ENCODE measurements at places on chromosomes 13 and 19.

GRCh38 chr13:28659621-28659970, 666 bp downstream of the POMP start:
- DNase-seq, result peak; percentile 36

DNA sequence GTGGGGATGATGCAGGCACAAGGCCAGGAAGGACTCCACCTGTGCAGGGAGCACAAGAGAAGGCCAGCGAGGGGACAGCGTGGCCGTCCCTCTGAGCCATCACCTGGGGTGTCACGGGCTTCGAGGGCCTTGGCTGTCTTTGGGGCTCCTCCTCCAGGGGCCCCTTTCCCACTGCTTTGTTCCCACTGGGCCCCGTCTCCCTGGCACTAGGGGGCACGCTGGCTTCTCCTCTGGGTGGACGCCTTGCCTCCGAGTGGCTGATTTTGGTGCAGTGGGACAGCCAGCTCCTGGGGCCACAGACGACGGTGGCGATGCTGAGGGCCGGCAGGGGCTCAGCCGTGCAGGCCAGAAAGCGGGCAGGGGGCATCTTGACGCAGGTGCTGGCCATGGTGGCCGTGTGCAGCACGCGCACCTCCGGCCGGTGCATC, 43.2 kb upstream of the GRTP1 start:
- no peak for DNase-seq

GRCh38 chr13:112205990-112206389, 139.0 kb downstream of the SOX1 start:
- no peak for DNase-seq

DNA sequence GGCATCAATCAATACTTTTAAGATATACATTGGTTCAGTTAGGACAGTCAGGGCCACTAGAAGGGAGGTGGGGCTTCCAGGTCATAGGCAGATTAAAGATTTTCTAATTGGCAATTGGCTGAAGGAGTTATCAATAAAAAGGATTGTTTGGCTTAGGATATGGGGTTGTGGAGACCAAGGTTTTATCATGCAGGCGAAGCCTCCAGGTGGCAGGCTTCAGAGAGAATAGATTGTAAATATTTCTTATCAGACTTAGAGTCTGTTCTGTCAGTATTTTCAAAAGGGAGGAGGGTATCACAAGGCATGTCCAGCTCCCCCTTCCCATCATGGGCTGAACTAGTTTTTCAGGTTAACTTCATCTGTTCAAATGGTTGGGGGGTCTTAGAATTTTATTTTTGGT, 77.4 kb upstream of the FARP1 start:
- DNase-seq, result no peak

- DNase-seq, result no peak
These were observed 113.6 kb downstream of the ATP11A start for GRCh38 chr13:112803422-112803821.

DNA sequence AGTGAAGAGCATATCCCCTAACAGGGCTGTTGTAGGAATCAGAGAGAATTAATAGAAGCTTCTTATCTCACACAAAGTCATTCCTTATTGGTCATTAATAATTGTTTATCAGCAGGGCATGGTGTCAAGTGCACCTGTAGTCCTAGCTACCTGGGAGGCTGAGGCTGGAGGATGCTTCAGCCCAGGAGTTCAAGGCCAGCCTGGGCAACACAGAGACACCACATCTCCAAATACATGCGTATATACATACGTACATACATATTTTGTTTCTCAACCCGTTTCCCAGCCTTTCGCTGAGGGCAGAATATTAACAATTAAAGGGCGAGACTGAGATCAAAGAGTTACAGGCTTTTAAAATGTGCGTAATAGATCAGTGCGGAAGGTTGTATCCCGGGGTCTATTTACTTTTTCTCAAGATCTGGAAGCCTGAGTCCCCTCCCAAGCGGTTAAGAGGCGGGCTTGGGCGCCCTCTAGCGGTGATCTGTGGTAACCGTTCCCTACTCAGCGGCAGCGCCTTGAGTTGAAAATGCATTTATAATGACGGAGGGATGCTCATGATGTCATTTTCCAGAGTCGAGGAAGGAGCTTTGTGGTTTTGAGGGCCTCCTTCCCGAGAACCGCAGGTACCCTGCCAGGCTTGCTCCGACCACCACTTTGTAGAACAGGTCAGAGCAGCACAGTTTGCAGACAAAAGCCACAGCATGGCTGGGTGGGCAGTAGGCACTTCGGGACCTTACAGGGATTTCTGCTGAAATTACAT, 169.6 kb upstream of the GPR12 start:
- peak; percentile 65 for DNase-seq

DNA sequence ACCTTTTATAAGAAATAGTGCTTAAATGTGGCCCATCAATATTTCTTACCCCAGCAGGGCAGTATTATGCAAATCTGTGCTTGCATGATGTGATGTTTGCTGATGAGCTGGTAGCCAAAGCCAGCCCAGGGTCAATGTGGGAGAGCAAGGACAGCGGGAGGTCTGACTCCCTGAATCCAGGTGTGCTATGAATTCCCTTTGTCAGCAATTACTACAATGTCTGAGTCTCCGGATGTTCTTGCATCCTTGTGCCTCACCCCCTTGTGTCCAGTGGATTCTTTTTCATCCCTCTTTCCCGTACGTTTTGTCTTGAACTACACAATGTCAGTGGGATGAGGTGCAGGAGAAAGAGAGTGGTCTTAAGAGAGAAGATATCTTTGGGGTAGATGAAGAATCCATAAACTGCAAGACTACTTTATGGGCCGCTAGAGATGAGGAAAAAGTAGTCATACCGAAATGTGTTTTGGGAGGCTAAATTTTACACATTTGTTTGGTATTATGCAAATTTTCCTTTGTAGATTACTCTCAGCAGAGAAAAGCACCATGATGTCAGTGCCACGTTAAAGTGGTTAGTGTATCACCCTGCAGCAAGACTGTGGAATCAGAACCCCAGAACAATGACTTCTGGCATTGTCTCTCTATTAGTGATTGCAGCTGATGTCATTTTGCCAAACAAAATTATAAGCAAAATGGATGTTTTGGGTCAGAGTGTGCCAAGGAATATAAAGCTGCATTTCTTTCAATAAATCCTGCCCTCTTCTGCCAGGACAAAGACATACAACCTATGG, 53.5 kb upstream of the TSHZ3 start:
- peak; percentile 7 for DNase-seq

GRCh38 chr13:75876142-75877050, 240.3 kb downstream of the LMO7 start:
- peak; percentile 59 for DNase-seq

DNA sequence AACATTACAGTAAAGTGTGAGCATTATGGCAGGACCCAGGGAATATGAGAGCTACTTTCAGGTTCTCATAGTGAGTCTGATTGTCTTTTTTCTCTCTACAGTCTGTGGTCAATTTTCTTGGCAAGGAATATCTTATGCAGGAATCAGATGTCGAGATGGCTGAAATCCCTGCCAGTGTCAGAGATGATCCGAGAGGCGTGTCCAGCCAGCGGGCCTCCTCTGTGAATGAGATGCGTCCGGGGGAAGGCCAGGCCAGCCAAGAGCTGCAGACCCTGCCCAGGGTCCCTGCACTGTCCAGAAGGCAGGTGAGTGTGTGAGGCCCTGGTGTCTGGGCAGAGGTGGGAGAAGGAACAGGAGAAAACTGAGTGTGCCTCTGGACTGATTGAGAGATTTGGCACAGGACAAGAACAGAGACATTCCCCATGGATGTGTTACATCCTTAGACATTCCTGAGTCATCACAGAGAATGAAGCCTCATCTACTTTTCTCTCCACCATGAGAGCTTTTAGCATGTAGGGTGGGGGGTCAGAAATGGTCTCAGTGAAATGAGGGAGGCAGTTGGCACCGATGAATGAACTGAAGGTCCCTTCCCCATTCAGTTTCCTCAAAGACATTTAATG, 27.3 kb upstream of the EDDM13 start:
- DNase-seq, result peak; percentile 13

- no peak for DNase-seq
These were observed 295.0 kb downstream of the ZNF536 start for GRCh38 chr19:30667227-30667626.

- peak; percentile 98 for DNase-seq
These were observed 7.6 kb downstream of the EGLN2 start for GRCh38 chr19:40806423-40807146.

- no peak for DNase-seq
These were observed 3.6 kb upstream of the REXO1 start for GRCh38 chr19:1851654-1852580.

- peak; percentile 29 for DNase-seq
These were observed 325.9 kb downstream of the FOXO1 start for GRCh38 chr13:40340368-40341095.

- no peak for DNase-seq
These were observed 30.0 kb downstream of the ZNF91 start for GRCh38 chr19:23365222-23365621.

- DNase-seq, result peak; percentile 4
These were observed 257.5 kb downstream of the PCDH9 start for GRCh38 chr13:66972659-66973058.

DNA sequence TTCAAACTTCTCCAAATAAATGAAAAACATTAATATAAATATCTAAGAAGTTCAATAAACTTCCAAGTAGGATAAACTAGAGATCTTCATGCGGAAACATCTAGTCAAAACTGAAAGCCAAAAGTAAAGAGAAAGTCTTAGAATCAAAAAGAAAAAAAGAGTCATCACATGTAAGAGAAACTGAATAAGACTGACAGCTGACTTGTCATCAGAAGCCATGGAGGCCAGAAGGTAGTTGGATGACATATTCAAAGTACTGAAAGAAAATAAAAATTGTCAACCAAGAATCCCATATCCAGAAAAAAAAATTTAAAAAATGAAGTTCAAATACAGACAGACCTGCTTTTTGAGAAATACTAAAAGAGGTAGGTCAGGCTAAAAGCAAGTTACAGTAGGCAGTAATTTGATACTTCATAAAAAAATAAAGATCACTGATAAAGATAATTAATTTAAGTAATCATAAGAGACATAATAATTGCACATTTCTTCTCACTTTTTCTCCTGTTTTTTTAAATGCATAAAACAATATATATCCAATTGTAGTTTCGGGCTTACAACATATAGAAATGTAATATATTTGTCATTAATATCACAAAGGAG, 327.6 kb upstream of the PCDH9 start:
- DNase-seq, result no peak

GRCh38 chr19:5142725-5143097, 173.8 kb downstream of the KDM4B start:
- DNase-seq, result no peak

DNA sequence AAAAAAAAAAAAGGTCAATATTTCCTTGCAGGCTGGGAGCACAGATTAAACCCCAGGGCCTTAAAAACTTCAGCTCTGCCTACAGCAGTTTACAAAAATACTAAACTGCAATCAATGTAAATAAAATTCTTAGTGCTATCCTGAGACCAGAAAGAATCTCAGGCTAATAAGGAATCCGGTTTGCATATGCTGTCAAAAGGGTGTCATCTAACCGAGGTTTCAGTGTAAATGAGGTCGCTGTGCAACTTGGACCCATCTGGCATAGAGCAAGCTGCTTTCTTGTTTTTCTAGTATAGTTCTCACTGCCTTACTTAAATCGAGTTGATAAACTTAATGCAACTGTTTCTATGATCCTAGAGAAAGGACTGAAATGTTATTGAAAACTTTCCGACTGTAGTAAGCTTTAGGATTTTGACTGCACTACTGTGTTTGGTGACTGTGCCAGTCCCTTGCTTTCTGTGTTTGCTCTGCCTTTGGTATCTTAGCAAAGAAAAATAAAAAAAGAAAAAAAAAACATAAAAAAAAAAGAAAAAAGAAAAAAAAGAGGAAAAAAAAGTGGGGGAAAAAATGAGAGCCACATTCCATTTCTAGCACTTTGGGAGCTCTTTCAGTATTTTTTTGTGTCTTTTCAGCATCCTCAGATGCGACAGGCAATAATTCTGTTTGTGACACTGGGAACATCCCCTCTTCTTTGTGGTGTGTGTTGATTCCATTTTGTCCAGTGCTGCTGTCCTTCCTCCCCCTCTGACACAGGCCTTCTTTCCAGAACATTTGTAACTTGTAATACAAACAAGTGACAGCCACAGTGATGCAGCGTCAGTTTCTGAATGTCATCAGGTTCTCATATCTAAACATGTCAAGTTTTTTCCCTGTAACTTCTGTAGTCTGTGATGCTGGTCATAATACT, 340.5 kb downstream of the ZNF536 start:
- no peak for DNase-seq

DNA sequence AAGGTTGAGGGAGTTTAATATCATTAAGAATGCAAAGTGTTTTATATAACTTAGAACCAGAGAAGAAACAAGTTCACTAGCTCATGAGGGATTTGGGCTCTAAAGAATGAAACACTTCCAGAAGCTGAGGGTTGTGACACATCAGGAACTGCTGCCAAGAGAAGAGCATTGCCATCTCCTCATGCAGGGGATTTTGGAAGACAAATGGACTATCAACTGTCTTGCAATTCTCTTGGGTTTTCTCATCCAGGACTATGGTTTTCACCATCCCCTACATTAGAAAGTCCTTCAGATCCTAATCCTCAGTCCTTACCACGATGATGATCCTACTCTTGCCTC, 59.7 kb upstream of the KL start:
- DNase-seq, result no peak

- DNase-seq, result no peak
These were observed 4.4 kb downstream of the CHMP2A start for GRCh38 chr19:58550362-58551122.

- DNase-seq, result no peak
These were observed 5.6 kb downstream of the KLK2 start for GRCh38 chr19:50878851-50879250.

DNA sequence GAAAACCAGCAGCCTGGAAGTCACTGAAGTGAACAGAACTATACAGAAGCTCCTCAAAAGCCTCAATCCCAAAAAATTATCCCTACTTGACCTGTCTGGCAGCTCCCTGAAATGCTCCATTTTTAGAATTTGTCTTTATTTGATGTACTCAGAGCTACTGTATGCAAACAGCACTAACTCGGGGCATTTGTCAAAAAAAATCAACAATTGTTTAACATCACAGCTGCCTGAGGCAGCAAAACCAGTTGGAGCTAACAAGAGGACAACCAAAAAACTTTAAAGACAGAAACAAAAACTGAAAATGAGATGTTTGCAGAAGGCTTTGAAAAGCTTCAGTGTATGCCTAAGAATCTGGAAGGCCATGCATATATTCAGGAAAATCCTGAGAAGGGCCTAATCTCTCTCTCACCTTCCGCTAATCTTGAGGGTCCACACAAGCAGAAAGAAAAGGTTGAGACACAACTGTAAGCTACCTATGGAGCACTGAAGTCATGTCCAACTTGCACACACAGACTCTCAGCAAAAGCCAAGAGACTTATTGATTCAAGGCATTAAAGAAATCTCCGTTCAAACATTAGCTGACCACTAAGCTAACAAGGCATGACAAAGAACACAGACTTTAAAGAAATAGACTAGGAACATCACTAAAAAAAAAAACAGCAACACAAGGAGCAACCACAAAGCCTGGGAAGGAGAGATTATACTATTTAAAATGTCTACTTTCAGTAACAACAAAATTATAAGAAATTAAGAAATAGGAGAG, 16.1 kb downstream of the VWA8 start:
- DNase-seq, result no peak

GRCh38 chr13:38888309-38888708, 102.3 kb downstream of the STOML3 start:
- DNase-seq, result peak; percentile 7

GRCh38 chr13:22793598-22794134, 387.1 kb upstream of the SGCG start:
- peak; percentile 9 for DNase-seq

All from fibroblast of skin of scalp (primary cell).